ENCODE measurements at places on chromosomes 6 and 20. TPM values are rescaled to one million over a fixed set of nuclear protein-coding genes. Genes with fewer than 3 reads are reported as not detected.
A peak's percentile ranks its signal among the peaks of the same experiment; 100 is the strongest.

Gene PRDM1
- under 0.01 TPM for total RNA-seq

Gene PRICKLE4
- 4.4 TPM for total RNA-seq

Gene RXRB
- total RNA-seq = 10.7 TPM

Gene CAGE1
- not detected for total RNA-seq

Gene MATN4
- total RNA-seq = not detected

Gene B3GAT2
- not detected for total RNA-seq

Gene CMTR1
- total RNA-seq = 145 TPM

Gene DDX43
- total RNA-seq = 23.9 TPM

DNA sequence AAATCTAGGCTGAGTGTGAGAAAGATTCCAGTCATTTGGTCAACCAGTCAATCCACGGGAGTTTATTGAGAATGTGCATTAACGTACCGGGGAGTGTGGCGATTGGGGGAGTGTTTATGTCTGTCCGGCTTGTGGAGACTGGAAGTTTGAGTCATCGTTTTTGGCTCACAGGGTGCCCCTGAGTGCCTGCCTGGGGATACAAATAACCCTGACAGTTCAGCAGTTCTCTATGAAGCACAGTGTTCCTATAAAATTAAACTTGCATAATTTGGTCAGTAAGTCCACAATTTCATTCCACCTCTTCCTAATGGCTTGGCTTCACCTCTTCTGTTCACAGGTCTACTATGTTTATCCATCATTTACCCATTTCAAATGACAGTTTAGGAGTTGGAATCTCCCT, 72.6 kb upstream of the PLEKHG1 start:
- no peak for DNase-seq

DNA sequence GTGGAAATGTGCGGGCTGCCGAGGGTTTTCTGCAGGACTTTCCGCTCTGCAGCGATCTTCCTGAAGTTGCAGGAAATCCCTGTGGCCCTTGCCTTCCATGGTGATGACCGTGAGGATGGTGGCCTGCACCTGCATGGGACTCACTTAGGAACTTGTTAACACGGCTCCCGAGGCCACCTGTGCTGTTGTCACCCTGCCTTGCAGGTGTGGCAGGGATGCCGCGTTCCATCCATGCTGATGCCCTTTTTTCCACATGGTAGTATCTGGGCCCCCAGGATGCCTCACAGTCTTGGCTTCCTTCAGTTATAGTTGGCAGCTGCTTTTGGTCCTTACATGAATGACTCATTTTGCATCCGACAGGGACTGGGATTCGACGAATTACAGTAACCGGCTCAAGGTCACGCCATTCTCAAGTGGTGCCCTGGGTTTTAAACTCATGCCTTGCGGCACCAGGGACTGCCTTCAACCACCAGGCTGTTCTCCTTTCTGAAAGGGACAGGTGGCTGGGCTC, 37.2 kb downstream of the SYNJ2 start:
- no peak for DNase-seq

- no peak for DNase-seq
Observed at GRCh38 chr20:48131581-48131980, 346.3 kb upstream of the SULF2 start.

DNA sequence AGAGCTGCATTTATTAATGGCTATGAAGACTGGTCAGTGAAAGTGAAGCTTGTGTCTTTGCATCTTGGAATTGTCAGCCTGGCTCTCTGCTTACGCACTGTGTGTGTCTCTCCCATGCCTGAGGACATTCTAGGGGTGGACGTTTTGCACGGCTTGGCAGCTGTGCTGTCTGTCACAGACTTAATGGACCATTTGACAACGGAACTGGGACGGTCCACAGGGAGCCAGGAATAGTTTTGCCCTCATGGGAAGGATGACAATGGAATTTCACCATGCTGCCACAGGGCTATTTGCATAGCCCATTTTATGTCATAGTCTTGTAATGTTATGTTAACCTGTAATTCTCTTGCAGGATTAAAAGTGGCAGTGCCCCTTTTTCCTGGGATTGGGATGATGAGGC, 44.7 kb downstream of the OR2B6 start:
- no peak for DNase-seq

DNA sequence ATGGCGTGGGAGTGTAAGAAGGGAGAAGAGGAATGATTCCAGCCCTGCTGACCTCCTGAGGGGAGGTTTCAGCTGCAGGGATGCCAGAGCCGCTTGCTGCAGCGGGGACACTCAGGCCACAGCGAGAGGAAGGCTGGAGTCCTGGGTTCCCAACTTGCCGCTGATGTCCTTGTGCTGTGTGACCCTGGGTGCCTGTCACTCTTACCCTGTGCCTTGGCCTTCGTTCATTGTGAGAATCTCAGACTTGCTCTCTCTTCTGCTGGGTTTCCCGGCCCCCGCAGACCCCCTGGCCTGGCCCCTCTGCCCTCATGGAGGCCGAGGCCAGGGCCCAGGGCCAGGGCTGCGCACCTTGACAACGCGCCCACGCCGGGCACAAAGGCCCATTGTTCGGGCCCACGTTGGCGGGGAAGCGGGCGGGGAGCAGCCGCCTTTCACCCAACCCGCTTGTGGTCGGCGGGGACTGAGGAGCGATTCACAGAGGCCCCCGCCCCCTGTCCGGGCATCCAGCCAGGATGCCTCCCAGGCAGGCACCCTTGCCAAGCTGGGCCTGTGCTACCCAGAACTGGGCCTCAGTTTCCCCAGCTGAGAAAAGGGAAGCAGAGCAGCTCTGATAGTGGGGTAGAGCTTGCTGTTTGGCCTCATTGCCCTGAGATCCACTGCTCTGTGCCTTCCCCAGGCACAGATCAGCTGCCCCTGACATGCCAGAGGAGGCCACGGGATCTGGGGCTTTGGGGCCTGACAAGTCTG, 52.4 kb downstream of the CEBPB start:
- peak; percentile 74 for DNase-seq

DNA sequence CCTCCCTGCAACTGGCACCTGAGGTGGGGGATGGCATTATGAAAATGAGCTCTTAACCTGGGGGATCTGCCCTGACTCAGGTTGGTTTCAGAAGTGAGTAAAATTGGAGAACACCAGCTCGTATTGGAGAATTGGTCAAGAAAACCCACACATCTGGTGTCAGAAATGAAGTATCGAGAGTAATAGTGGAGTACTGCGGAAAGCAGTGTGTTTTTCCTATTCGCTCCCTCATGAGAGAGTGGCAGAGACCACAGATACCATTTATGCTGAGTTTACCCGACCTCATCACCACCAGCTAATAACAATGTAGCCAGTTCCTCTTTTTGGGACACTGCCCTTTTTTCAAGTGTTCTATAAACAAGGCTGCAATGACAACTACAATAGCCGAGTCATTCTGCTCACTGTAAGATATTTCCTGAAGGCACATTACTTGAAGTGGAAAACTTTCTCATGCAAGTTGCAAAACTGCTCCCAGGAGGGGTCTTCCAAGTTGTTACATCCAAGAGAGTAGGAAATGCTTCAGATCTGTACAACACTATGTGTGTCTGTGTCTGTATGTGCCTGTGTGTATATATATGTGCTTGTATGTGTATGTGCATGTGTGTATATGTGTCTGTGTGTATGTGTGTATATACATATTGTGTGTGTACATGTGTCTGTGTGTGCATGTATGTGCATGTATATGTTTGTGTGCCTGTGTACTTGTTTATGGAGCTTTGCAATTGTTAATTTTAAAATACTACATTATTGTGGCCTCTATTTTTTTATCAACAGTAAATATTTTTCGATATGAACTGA, 106.0 kb upstream of the CST7 start:
- peak; percentile 14 for DNase-seq

GRCh38 chr6:31131595-31131994, 7.3 kb downstream of the PSORS1C2 start:
- no peak for DNase-seq

DNA sequence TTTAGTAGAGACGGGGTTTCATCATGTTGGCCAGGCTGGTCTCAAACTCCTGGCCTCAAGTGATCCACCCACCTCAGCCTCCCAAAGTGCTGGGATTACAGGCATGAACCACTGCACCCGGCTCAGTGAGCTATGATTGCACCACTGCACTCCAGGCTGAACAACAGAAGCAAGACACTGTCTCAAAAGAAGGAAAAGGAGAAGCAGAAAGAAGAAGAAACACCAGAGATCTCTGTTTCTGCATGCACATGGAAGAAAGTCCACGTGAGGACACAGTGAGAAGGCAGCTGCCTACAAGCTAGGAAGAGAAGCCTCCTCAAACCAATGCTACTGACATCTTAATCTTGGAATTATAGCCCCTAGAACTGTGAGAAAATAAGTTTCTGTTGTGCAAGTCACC, 16.0 kb downstream of the ECT2L start:
- DNase-seq = no peak

- DNase-seq = peak; percentile 73
Observed at GRCh38 chr6:36616893-36617521, 22.8 kb downstream of the SRSF3 start.

- DNase-seq = no peak
Observed at GRCh38 chr6:106512968-106513574, 116.2 kb downstream of the RTN4IP1 start.

- DNase-seq = no peak
Observed at GRCh38 chr6:169321546-169321945, 67.9 kb upstream of the THBS2 start.

GRCh38 chr6:38720295-38720694, 5.2 kb downstream of the DNAH8 start:
- no peak for DNase-seq

DNA sequence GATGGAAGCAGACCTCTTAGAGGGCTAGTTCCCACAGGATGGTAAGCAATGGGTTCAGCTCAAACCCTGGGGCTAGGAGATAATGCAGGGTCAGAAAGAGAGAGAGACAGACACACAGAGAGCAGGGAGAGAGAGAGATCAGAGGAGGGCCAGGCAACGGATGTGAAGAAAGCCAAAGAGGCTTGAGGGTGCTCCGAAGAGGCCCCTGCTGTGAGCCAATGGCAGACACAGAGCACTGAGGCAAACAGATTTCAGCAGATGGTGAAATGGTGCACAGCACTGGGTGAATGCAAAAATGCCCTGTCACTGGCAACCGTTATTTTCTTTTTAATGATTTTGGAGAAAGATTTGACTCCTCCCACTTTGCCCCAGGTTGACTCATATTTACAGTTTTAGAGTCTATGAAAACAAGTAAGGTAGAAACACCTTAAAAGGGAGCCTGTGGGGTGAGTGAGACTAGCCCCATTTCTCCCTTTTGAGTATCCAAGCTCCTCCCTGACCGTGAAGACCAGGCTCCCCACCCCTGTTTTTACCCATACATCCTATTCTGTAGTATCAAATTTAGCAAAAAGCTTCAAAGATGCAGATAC, 840 bp downstream of the DEFB132 start:
- DNase-seq = no peak

DNA sequence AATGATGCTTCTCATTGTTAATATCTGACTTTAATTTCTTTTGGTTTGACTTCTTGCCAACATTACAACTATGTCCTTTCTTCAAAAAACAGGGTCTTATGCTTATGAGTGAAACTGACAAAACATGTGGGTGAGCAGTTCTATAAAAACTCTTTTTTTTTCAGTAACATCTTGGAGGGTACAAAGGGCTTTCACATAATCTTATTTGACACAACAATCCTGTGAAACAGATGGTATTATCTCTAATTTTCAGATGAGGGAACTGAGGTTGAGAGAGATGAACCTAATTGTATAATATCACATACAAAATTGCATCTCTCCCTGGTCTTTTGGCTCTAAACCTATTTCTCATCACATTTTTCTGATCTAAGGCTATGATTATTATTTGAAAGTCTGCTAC, 38.3 kb downstream of the MAPK14 start:
- no peak for DNase-seq

GRCh38 chr6:42071881-42072583, 21.7 kb downstream of the TAF8 start:
- DNase-seq = no peak

DNA sequence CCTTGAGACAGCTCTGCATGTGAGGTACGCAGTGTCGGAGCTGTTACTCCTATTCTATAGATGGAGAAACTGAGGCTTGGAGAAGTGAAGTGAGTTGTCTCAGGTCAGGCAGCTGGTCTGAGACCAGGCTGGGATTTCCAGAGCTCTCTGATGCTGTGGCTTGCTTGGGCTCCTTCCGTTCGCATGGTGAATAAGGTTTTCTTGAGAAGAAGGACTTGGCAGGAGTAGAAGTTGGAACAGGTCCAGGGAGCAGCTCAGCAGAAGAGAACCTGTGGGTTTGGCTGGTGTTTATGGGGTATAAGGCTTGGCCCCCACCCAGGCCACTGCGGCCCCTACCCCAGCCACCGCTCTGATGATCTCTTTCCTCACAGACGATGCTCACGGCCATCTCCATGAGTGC, 7.4 kb downstream of the SLC12A5 start:
- no peak for DNase-seq

DNA sequence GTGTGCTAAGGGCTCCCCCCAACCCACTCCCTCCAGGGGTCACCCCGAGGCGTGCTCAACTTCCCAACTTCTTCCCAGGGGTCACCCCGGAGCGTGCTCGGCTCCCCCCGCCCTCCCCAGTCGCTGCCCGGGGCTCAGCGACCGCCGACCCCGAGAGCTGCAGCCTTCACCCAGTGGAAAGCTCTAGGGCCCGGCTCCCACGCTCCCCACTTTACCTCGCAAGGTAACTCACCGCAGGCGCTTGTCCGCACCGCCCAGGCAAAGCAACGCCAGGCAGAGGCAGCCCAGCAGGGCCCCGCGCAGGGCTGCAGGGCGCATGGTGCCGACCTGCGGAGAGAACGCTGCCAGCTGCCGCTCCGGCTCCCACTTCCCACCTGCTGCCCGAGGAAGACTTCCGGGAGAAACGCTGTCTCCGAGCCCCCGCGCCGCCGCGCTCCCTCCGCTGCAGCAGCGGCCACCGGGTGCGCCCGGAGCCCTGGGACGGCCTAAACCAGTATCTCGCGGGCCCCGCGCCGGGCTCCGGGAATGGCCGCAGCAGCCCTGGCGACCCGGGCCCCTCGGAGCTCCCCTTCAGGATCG, 396 bp downstream of the RNASET2 start:
- peak; percentile 80 for DNase-seq

DNA sequence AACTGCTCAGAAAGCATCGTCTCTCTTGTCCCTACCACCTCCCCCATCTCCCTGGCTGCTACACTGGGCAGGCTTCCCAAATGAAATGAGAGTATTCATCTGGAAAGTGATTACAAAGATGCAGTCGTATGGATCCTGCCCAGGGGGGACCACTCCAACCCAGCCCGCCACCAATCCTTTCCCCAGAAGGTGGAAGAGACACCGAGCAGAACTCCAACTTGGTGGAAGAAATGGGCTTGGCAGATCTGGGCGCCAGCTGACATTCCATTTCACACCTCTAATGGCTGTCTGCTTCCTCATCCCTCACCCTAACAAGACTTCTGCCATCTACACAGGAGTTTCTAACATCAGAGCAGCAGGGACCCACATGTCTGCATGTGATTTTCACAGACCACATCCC, 12.7 kb downstream of the PKHD1 start:
- no peak for DNase-seq

GRCh38 chr6:7827142-7827541, 83.4 kb downstream of the TXNDC5 start:
- no peak for DNase-seq

Measured in stomach (tissue), 19 donors.